ENCODE measurements at places on chromosomes 1 and 21. TPM values are rescaled to one million over a fixed set of nuclear protein-coding genes. Genes with fewer than 3 reads are reported as not detected.

TMEM51 gene
- 3.2 TPM for total RNA-seq

- peak overlapping the region; percentile 92 for H3K27ac ChIP-seq
- H3K36me3 ChIP-seq = no peaks in the 10 kb centered on the region
- peaks cover 10% of the 10 kb centered on the region for H3K4me1 ChIP-seq
- peak overlapping the region; percentile 76 for H3K4me3 ChIP-seq
Measured at GRCh38 chr1:25247829-25248754, 838 bp upstream of the RSRP1 start.

DNA sequence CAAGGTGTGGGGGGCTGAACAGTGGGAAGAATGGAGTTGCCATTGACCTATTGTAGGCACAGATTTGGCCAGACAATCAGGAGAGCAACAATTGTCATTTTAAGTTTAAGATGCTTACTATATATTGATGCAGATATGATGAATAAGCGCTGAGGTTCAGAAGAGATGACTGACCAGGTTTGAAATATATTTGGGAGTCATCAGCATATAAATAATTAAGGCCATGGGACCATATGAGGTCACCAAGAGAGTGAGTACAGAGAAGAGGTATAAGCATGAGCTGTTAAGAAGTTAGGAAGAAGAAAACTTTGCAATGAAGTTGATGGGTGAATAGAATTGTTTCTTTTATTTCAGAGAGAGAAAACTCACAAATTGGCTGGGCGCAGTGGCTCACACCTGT is 4.5 kb upstream of the GADD45A start:
- no peaks in the 10 kb centered on the region for H3K36me3 ChIP-seq
- peaks cover 29% of the 10 kb centered on the region for H3K4me1 ChIP-seq
- no peak overlapping the region for H3K4me3 ChIP-seq
- DNase-seq = no peak
- H3K27me3 ChIP-seq = peaks cover 3% of the 10 kb centered on the region
- H3K27ac ChIP-seq = no peak overlapping the region

EDN2 gene
- total RNA-seq = not detected

GRCh38 chr1:109788695-109789521 is 25.2 kb upstream of the EPS8L3 start:
- no peak for DNase-seq
- H3K27me3 ChIP-seq = peaks cover 6% of the 10 kb centered on the region
- H3K4me3 ChIP-seq = no peak overlapping the region
- H3K36me3 ChIP-seq = no peaks in the 10 kb centered on the region
- no peak overlapping the region for H3K27ac ChIP-seq

DNA sequence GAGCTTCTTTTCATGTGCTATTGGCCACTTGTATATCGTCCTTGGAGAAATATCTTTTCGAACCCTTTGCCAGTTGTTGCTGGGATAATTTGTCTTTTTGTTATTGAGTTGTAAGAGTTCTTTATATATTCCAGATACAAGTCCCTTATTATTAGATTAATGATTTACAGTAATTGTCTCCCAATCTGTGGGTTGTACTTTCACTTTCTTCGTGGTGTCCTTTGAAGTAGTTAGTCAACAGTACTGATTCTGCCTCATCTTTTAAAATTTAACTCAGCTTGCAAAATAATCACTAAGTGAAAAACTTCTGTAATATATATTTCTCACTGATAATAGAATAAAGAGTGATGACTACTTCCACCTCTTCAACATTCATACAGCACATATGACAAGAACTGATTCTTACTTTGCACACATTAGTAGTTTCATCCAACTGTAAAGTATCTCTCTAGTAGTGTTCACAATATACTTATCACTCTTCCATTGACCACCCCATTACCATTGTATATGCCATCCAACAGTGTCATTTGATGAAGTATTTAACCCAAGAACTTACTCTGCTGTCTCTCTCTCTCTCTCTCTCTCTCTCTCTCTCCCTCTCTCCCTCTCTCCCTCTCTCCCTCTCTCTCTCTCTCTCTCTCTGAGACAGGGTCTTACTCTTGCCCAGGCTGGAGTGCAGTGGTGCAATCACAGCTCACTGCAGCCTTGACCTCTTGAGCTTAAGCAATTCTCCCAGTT is 104.2 kb upstream of the DMRTA2 start:
- H3K36me3 ChIP-seq = no peaks in the 10 kb centered on the region
- H3K27ac ChIP-seq = no peak overlapping the region
- H3K4me3 ChIP-seq = no peak overlapping the region
- no peak for DNase-seq

CFHR5 gene
- total RNA-seq = not detected

DNA sequence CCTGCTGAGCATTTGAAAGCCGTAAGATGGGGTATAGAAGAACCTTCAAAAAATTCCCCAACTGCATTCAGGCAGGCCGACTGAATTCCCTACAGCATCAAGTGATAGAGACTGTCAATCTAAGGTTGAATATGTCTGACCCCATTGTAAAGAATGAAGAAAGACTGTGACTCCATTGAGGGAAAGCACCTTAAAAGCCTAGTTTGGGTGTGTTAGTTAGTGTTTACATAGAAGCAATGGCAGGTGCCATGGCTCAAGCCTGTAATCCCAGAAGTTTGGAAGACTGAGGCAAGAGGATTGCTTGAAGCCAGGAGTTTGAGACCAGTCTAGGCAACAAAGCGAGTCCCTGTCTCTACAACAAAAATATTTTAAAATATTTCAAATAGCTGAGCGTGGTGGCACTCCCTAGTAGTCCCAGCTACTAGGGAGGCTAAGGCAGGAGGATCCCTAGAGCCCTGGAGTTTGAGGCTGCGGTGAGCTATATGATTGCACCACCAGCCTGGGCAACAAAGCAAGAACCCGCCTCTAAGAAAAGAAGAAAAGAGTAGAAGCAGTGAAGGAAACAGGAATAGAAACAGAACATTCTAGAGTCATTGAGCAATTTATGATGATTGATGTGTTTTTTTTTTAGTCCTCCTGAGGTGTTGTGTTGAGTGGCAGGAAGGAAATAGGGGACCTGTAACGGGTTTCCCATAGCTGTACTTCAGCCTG is 15.4 kb downstream of the POLR3GL start:
- H3K4me3 ChIP-seq = no peak overlapping the region
- no peak overlapping the region for H3K27ac ChIP-seq
- no peak for DNase-seq
- H3K27me3 ChIP-seq = no peaks in the 10 kb centered on the region

DNA sequence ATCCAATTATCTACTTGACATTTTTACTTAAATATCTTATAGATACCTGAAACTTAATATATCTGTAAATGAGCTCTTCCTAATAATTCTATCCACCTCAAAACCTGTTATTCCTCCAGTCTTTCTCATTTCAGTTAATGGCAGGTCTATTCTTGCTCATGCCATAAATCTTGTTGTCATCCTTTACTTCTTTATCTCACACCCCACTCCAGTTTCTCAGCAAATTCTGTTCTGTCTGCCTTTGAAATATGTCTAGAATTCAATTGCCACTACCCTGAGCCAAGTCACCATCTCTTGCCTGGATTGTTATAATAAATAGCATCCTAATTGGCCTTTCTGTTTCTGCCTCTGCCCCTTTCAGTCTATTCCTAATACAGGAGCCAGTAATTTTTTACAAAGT is 105.8 kb downstream of the MAN1A2 start:
- H3K27ac ChIP-seq = no peak overlapping the region
- no peak for DNase-seq
- no peaks in the 10 kb centered on the region for H3K27me3 ChIP-seq
- H3K4me3 ChIP-seq = no peak overlapping the region

TINAGL1 gene
- total RNA-seq = not detected
